ENCODE measurements at places on chromosomes 6 and 20.

DNA sequence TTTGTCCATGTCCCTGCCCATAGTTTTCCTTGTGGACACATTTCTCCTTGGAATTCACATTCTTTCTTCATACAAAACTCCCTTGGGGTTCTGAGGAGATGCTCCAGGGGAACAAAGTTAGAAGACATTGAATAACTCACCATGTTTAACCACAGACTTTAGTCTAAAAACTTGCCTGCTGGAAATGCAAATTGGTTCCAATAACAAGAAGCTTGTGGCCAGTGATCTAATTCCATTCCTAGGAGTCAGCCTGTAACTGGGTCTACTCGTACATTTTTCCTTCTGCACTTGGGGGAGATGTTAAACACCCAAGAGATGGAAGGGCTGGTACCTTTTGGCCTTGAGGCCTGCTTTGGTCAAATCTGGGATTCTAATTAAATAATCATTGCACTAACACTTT, 60.2 kb downstream of the SCML4 start:
- peak; percentile 48 for DNase-seq

DNA sequence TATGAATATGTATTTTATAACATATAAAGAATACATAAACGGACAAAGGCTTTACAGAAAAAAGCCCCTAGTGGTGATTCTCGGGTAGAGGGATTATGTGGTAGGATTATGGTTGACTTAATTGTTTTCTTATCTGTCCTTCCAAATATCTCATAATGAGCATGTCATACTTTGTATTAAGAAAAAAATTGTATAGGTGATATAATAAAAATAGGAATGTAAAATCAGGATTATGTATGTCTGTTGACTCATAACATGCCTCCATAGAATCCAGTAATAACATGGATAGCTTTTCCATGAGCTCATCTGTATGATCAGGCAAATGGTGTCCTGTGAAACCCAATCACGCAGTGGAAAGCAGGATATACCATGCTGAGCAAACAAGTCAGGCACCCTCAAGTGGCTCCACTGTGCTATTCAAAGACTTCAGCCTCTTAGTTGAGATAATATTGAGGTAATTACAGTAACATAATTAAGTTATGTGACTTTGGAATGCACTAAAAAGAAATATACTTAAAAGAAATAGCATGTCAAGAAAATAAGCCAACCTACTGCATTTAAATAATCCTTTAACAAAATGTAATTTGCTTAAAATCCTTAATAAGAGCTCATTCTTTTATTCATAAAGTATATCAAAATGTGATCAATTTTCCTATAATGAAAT, 39.6 kb upstream of the PRELID3B start:
- DNase-seq: peak; percentile 95

- DNase-seq: no peak
These were observed 50.5 kb upstream of the FRMD1 start for GRCh38 chr6:168129292-168130167.

DNA sequence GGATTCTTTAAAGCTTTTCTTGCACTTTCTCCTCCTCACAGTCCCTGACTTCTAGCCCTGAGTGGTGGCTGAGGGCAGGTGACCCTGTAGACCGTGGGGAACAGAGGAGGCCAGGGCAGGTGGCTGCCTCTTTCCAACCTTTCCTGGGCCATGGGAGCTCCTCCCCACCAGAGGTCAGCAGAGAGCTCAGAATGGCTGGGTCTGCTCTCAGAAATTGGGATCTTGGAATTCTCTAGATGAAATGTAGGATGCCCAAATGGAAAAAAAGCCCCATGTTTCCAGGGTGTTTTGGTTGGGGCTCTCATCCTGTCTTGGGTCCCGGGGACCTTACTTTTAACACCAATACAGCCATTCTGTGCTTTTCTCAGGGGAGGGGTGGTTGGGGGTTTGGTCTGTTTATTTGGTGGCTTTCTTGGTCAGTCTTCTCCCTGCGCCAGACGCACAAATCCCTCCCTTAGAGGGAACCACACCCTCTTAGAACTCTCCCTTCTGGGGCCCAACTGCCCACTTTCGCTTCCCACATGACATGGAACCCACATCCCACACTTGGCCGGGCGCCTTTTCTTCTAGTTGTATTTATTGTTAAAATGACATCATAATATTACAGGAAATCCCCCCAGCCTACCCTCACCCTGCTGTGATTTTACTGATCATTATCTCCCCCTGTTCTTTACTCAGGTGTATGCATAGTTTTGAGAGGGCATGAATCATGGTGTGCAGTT, 17.9 kb downstream of the GNAS start:
- DNase-seq: peak; percentile 76

DNA sequence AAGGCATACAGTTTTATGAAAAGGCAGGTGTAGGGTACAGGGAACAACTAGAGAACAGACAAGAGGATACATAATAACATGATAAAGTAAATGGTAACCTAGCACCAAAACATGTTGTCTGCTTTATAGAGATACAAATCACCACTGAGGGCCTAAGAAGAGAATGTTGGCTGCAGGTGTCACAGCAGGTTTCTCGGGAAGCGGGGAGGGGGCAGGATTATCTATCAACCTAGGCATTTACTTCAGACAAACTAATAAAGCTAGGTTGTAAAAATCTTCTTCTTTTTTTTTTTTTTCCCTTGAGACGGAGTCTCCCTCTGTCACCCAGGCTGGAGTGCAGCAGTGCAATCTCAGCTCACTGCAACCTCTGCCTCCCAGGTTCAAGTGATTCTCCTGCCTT, 22.7 kb downstream of the PIM1 start:
- DNase-seq: no peak

DNA sequence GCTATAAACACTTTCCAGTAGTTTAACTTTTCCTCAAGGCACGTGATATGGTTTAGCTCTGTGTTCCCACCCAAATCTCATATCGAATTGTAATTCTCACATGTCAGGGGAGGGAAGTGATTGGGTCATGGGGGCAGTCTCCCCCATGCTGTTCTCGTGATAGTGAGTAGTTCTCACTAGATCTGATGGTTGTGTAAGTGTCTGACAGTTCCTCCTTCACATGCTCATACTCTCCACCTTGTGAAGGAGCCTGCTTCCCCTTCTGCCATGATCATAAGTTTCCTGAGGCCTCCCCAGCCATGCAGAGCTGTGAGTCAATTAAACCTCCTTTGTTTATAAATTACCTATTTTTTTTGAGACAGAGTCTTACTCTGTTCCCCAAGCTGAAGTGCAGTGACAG, 127.9 kb downstream of the DTNBP1 start:
- no peak for DNase-seq

GRCh38 chr6:84425971-84426705, 198.7 kb upstream of the CEP162 start:
- no peak for DNase-seq

DNA sequence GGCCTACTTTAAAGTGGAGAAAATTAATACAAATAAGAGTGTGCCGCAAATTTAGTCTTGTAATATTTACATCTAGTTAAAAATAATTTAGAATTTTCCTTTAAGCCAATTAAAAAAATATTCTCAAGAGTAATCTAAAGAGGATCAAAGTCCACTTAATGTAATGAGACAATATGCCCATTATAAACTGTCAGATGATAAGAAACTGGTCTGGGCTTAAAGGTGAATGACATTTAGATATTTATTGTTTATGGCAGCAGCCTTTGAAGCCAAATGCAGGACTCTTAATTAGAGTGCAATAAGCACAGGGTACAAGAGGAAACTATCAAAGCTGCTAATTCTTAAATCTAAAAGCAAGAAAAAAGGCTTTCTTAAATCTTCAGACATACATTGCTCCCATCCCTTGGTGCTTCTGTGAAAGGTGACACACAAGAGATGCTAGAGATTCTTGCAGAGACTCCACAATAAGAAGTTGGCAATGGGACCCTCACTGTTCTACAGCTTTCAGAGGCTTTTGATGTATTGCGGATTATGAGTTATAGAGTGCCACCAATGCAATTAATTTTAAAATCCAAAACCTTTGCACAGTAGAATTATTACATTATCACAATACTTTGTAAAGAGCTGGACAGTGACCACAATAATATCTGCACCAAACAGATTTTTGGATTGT, 116.1 kb downstream of the MAN1A1 start:
- no peak for DNase-seq

DNA sequence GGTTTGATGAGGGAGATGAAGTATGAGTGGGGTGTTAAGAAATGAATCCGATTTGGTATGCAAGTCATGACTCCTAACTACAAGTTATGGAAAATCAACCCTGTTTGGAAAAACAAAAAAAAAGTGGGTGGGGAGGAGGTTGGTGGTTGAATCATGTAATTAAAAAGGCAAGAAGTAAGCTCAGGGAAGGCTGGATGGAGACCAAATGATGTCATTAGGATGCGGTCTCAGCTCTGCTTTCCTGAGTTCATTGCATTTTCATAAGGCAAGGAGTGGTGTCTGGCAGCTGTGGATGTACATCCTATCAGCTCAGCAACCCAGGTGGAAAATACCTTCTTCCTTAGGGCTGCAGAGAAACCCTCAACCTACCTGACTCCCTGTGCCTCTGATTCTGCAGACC, 60.4 kb upstream of the AKAP12 start:
- peak; percentile 73 for DNase-seq

- peak; percentile 70 for DNase-seq
These were observed 130.5 kb upstream of the DTNBP1 start for GRCh38 chr6:15793288-15793687.

DNA sequence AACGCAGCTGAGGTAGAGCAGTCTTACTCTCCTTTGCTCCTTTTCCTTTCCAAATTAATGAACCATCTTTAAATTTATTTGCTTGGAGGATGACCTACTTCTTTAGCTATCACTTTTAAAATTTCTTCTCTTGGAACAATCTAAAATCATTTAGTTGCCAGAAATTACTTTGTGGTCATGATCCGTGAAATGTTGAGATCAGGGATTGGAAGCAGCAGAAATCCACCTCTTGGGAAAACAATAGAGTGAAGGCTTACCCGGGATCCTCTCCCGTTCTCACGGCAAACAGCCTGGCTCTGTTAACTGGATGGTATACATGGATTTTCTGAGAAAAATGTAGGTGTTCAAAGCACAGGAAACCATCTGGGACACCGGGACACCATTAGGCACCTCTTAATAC, 7.7 kb downstream of the AKAP12 start:
- no peak for DNase-seq

GRCh38 chr20:44083220-44083933, 103.6 kb downstream of the JPH2 start:
- peak; percentile 70 for DNase-seq

- DNase-seq: no peak
These were observed 38.2 kb downstream of the PYGB start for GRCh38 chr20:25285856-25286798.

GRCh38 chr6:154474648-154475428, 35.6 kb downstream of the CNKSR3 start:
- DNase-seq: peak; percentile 72

Measured in ELR (cell line).